CD4-positive, CD25-positive, alpha-beta regulatory T cell (primary cell): ENCODE measurements at places on chromosomes 5 and 9.

GRCh38 chr5:98585661-98586310 is 187.7 kb upstream of the RGMB start:
- DNase-seq = no peak

GRCh38 chr9:33148367-33149014 is 18.6 kb downstream of the B4GALT1 start:
- DNase-seq = no peak

GRCh38 chr5:57488215-57488955 is 5.8 kb upstream of the ACTBL2 start:
- DNase-seq = no peak

DNA sequence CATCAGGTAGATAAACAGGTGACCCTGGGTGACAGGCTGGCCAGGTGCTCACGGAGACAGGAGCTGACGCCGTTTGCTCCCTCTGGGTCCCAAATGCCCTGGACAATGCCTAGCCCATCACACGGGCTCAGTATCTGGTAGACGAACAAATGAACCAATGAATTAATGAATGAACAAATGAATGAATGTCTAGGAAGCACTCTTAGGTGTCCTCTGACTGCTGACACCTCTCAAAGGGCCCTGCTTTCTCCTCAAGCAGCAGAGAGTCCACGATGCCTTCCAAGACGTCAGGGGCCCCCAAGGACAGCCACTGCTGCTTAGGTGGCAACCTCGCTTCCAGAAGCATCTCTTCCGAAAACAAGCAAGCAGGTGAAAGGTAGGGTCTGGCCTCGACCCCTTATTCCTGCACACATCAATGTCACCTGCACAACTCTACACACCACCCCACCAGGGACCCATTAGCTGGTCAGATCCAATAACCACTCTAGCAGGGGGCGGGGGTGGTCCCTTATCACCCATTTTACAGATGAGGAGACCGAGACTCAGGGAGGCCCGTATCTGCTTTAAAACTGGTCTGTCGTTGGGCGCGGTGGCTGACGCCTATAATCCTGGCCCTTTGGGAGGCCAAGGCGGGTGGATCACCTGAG is 45.2 kb downstream of the VAV2 start:
- DNase-seq = no peak

DNA sequence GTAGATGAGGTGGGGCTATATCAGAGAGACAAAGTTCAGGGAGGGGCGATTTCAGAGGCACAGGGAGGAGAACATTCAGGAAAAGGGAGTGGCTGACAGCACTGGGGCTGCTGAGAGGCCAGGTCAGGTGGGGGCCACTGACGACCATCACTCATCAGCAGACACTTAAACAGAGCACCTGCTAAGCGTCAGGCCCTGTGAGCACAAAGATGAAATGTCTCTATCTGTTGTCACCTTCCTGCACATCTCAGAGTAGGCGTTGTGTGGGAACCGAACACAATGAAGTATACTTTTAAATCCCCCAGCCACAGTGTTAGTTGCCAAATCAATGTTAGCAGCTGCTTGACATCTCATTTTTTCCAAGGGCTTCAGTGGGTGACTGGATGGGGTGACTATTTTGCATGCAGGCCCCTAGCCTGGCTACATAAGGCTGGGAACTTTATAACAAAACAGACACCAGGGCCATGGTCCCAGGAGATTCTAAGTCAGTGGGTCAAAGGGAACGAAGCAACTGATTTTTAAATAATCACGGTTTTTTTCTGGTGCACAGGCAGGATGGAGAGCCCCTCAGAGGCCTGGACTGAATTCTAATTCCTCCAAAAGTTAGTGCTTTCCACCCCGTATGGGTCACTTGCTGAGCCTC is 31.1 kb upstream of the ANKRD18A start:
- DNase-seq = no peak

GRCh38 chr9:95807326-95807947 is 68.1 kb upstream of the ERCC6L2 start:
- DNase-seq = no peak

DNA sequence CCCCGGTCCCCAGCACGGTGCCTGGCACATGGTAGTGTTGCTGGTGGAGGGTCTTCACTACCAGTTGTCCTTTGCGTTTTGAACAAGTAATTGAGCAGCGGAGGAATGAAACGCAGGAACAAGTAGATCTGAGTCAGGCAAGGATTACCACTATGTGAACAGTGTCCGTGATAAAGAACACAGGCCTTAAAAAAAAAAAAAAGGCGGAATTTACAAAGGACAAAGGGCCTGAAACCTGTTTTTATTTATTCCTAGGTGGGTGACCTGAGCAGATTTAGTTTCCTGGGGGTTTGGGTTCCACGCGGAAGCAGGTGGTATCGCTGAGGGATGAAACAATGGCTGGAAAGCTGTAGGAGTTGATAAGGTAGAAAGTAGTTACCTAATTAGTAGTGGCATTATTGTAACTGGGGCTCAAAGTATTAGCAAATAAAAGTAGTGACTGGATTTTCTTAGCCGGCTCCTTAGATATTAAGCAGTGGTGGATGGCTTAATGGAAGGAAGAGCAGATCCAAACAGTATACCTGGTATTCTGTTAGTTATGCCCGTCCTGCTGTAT is 1.1 kb downstream of the RUSC2 start:
- no peak for DNase-seq

DNA sequence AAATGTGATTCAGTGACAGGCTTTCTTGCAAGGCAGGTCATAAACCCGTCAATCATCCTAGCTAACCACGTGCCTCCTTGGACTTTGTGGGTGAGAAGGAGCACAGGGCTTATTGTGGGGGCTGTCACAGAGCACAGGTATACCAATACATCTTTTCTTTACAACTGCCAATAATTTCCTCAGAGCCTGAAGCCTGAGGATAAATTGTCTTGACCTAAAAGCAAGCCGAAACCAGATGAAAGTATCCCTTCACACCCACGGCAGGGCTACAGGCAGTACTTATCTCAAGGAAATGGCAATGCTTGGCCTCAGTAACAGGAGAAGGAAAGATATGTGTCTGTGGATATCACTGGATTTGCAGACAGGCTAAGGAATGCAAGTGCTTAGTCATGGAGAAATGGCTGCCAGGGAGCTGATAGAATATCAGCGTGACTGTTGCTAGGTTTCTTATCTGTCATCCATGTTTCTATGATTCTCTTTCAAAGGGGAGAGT is 90.3 kb upstream of the ZNF366 start:
- DNase-seq = no peak

GRCh38 chr9:77016121-77016525 is 3.3 kb upstream of the FOXB2 start:
- DNase-seq = no peak

DNA sequence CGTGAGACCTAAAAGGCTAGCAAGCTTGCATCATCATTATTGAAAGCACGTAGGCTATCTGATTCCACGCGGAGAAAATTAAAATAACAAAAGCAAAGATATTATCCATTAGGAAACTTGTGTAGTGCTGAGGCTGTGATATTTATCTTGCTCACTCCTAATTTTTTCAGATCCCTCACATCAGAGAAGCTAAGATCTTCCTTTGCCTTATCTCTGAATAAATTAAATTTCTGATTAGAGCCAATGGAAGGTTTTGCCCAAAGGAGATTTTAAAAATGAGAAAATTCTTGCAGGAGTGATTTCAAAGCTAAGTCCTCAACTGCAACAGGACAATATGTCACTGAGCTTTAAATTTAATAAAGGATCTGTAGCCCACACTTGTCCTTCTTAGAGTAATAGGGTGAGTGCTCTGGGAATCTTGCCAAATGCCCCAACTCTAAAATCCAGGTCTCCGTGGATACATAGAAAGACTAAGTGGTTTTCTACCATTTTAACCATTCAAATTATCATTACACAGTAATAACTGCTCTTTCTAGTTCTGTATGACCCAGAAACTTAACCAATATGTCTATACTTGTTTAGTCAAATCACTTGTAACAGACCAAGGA is 295.0 kb downstream of the CAAP1 start:
- no peak for DNase-seq
